ENCODE measurements at places on chromosomes 2 and 18.

DNA sequence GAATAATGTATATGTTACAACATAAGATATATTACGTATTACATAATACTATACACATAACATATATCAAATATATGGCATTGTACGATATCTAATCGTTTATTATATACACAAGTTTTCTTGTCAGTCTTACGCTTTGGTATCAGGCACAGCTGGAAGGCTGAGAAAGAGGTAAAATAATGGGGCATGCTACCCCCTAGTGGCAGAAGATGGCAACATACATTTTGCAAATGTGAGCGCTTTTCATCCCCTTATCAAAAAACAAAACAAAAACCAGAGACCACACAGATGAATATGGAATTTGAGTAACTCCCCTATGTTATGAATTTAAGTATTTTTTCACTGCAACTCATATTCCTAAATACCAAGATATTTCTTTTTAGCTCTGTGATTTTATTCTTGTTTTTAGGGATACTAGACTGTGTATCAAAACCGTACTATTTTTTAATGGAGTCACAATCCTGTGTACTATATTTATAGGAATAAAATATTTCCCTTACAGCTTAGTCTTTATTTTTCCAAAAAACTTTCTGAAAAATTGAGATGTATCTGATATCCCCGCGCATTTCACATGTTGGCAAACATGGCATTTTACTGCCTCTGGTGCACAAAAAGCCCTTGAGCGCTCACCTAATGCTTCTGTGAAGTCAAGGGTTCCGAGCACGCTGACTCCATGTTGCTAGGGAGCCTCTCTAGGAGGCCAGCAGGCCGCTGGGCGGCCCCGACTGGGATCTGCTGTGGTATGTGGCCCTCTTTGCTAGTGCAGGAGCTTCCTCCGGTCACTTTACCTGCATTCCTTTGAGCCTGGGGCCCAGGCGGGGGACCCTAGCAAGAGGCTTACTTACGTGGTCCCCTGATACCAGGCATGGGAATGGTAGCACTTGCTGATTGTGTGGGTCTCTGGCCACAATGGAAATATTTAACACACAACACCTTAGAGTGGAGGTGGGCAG lies 62.5 kb downstream of the SLC4A3 start:
- peak; percentile 52 for DNase-seq

DNA sequence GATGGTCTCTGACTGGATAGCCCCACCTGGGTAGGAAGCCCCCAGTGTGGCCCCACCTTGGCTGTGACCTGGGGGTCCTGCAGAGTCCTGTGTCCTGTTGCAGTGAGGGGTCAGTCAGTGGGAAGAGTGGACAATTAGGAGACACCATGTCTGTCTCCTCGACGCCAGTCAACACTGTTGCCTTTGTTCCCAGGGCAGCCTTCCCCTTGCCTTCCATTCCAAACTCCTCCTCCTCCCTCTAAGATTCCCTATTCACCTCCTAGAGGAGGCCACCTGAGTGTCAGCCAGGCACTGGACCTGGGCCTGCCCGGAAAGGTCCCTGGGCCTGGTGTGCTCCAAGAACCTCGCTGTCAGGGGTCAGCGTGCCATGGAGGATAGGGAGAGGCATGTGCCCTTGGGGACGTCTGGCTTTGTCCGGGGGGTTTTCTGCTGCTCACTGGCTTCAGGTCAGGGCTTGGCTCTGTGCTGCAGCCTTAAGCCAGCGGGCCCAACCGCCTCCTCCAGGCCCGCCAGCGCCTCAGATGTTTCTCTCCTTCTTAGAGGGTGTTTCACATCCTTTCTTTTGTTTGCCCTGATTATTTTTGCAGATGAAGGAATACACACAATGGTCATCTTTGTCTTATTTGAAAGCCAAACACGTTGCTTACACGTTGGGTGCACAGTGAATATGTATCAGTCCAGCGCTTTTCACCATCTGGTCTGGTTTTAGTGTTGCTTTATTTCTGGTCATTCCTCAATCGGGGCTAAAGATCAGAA lies 68.9 kb downstream of the HPCAL1 start:
- DNase-seq = no peak

GRCh38 chr2:168920504-168921157 lies 19.5 kb downstream of the G6PC2 start:
- peak; percentile 50 for DNase-seq

- no peak for DNase-seq
These were observed 21.1 kb upstream of the NOSTRIN start for GRCh38 chr2:168781191-168781817.

- DNase-seq = no peak
These were observed 19.9 kb downstream of the TOGARAM2 start for GRCh38 chr2:29000956-29001355.

DNA sequence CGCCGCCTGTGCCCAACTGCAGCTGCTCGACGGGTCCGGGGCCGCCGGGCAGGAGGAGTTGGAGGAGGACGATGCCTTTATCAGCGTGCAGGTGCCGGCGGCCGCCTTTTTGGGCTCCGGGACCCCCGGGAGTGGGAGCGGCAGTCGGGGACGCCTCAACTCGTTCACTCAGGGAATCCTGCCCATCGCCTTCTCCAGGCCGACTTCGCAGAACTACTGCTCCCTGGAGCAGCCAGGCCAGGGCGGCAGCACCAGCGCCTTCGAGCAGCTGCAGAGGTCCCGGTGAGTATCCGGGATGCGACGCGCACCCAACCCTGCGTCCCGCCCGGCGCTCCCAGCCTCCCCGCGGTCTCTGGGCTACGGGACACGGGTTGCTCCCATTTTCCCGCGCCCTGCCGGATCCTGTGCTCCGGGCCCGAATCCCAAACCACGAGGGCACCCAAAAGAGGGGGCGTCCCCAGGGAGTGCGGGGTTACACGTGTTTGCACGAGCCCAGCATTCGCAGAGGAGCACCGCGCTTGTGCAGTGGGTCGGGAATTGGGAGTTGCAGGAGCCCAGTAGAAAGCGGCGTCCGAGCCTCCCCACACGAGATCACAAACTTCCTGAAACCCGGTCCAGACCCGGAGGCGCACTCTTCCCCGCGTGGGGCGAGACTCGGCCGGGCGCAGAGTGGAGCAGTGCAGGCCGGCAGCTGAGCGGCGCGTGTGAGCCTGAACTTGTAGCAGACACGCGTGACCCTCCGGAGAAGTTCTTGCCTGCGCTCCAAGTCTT lies 1.2 kb downstream of the CABLES1 start:
- no peak for DNase-seq

DNA sequence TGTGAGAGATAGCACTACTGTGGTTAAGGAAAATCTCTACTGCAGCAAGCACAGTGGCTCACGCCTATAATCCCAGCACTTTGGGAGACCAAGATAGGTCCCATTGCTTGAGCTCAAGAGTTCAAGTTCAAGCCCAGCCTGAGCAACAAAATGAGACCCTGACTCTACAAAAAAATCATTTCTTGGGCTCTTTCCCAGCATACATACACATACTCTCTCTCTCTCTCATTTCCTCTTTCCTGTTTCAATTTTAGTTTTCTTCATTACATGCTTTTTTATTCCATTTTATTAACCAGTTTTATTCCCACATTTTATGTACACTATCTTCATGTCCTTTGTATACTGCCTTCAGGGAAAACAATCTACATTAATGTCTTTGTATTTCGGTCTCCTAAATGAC lies 14.6 kb downstream of the WDR33 start:
- no peak for DNase-seq

GRCh38 chr2:63696496-63696895 lies 107.7 kb downstream of the MDH1 start:
- no peak for DNase-seq

GRCh38 chr2:223692191-223692947 lies 90.2 kb upstream of the SCG2 start:
- peak; percentile 59 for DNase-seq

GRCh38 chr2:55357927-55358326 lies 61.7 kb downstream of the CCDC88A start:
- DNase-seq = no peak

DNA sequence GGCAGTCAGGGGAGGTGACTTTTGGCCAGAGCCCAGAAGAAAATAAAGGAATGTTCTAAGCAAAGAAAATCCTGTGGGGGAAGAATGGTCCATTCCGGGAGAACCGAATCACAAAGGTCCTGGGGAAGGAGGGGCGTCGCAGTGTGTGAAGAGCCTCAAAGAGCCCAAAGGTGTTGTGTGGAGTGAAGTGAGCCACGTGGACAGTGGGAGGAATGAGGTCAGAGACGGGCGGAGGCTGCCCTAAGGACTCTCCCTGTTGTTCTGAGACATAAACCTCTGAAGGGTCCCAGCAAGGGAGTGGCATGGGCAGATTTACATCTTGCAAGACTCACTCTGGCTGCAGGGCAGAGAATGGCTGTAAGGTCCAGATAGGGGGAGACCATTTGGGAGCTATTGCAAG lies 91.3 kb upstream of the SEC11C start:
- no peak for DNase-seq

GRCh38 chr2:68190991-68191731 lies 33.5 kb downstream of the PNO1 start:
- DNase-seq = peak; percentile 48

DNA sequence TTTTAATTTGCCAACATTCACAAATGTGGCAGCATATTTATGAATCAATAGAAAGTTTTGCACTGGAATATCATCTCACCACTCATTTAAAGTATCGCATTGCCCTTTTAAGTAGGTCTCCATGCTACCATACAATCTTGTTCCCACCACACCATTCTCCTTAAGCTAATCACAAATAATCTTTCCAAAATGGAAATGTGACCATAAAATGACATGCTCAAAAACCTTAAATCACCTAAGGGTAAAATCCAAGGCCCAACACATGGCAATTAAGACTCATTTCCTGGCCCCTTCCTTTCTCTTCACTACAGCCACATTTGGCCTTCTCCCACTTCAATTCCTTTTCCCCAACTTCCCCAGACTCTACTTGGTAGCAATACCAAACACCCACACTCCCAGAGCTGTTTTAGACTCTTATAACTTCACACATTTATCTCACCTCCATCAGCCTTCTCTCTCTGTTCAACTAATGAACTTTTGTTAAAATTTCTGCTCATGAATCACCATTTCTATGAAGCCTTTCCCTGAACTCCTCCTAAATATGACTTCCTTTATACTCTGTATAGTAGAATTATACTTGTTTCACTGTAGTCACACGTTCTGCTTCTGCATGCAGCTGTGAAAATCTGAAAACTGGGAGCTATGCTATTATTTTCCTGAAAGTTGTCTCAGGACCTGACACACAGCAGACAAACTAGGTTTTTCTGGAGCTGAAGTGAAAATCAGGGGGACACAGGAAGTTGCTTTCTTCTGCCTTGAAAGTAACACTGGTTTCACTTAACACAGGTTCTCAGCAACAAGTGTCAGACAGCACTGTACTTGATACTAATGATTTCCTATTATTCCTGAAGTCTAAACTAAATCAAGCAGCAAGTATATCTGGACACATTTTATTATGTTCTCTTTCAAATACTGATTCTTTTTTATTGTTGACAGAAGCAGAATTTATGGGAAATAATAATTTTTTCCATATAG lies 303.9 kb downstream of the ZEB2 start:
- no peak for DNase-seq

DNA sequence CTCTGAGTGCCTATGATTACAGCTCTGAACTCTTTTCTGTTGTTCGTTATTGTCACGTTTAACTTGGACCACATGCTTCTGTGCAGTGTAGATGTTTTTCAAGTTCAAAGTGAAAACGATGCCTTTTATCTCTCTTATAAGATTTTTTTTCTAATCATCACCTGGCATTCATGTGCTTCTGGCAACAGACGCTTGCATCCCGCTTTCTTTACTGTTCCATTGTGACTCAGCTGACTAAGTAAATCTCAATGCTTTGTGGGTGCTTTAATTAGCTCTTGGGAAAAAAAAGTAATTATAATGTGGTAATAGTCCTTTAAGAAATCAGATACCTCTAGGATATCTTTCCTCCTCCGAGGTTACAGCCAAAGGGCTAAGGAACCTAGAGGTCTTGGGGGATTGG lies 31.2 kb upstream of the RMP24 start:
- no peak for DNase-seq

GRCh38 chr18:22962004-22962403 lies 28.9 kb downstream of the RBBP8 start:
- no peak for DNase-seq

DNA sequence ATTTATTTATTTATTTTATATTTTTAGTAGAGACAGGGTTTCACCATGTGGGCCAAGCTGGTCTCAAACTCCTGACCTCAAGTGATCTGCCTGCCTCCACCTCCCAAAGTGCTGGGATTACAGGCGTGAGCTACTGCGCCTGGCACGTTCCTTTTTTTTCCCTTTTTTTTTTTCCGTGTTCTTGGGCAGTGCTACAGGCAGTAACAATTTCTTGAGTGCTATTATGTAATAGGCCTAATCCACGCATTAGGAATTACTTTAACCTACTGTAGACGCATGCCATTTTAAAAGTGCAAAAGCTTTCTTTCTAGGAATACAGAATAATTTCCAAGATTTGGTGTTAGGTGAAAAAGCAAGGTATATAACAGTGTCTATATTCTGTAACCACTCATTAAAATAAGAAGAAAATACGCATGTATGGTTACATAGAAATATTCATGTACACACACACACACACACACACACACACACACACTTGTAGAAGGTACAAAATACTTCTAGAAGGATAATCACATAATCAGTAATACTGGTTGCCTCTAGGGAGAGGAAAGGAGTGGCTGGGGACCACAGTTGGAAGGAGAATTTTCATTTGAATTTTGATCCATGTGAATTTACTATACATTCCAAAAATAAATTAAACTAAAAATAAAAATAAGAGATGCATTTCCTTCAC lies 92.3 kb downstream of the METTL8 start:
- no peak for DNase-seq

Measured in kidney capillary endothelial cell (primary cell).